AML-193 (cell line): ENCODE measurements at places on chromosomes 1 and 21.

GRCh38 chr1:100773444-100773843 is 53.9 kb downstream of the VCAM1 start:
- DNase-seq = no peak

DNA sequence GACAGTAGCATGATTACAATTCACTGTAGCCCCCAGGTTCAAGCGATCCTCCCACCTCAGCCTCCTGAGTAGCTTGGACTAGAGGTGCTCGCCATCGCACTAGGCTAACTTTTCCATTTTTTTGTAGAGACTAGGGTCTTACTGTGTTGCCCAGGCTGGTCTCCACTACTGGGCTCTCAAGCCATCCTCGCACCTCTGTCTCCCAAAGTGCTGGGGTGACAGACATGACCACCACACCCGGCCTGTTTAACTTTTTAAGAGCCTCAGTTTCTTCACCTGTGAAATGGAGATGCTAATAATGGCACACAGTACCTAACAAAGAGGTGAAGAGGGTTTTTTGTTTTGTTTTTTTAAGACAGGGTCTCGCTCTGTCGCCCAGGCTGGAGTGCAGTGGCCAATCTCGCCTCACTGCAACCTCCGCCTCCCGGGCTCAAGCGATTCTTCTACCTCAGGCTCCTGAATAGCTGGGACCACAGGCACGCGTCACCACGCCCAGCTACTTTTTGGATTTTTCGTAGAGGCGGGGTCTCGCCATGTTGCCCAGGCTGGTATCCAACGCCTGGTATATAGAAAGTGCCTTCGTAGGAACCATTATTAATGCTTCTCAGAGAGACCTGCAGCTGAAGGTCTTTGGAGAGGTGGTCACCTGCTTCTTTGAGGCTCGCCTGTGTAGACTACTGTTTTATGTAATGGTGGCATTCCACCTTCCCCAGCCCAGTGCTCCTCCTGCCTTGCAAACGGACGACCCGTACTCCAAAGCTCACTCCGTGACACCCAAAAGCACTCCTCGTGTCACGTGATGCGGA is 567 bp downstream of the PMVK start:
- no peak for DNase-seq

DNA sequence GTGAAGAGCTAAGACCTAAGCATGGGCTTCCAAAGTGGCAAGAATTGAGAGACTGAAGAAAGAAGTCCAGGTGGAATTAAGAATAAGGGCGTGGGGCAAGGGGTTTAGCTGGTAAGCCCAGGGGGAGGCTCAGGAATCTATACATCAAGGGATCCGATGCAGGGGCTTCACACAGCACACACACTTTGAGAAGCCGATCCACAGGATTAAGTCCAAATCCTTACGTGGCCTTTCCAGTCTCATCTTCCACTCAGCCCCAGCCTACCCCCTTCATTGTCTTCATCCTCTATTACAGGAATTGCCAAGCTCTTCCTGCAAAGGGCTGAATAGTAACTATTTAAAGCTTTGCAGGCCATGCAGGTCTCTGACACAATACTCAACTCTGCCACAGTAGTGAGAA is 101.3 kb downstream of the TGFBR3 start:
- DNase-seq = no peak

DNA sequence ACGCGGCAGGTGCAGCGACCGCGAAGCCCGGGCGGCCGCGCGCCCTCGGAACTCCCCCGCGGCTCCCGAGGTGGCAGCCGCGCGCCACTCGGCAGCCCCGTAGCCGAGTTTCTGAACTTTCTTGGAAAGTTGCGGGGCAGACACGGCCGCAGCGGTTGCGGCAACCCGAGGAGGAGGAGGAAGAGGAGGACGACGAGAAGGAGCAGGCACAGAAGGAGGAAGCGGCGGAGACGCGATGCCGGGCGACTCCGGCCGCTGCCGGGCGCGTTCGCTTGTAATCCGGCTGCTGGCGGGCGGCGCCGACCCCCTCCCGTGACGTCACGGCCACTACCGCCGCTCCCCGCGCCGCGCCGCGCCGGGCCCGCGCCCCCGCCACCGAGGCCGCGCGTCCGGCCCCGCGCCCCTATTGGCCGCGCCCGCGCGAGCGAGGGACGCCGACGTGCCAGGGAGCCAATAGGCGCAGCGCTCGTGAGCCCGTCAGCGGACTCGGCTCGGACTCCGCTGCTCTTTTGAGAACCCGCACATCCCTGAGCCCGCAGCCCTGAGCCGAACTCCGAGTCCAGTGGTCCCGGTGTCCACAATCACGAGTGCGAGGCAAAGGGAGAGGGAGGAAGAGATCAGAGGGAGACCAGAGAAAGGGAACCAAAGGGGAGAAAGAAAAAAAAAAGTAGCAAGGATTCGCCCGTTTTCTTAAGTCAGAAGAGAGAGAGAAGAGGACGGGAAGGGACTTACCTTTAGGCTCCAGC is 736 bp upstream of the BARHL2 start:
- DNase-seq = no peak

- no peak for DNase-seq
Observed at GRCh38 chr1:203486618-203487370, 7.2 kb upstream of the OPTC start.

- no peak for DNase-seq
Observed at GRCh38 chr1:109497449-109498160, 3.7 kb downstream of the CYB561D1 start.

GRCh38 chr1:100609849-100610248 is 71.9 kb downstream of the GPR88 start:
- no peak for DNase-seq

GRCh38 chr1:182110635-182111034 is 49.1 kb upstream of the ZNF648 start:
- DNase-seq = no peak

- no peak for DNase-seq
Observed at GRCh38 chr1:11757047-11757446, 4.9 kb upstream of the C1orf167 start.
